ENCODE measurements at places on chromosomes 2 and 18. TPM values are rescaled to one million over a fixed set of nuclear protein-coding genes. Genes with fewer than 3 reads are reported as not detected.

Gene PPIL3
- polyA plus RNA-seq = 78.1 TPM

Gene SOS1
- polyA plus RNA-seq = 19.0 TPM

Gene NOSTRIN
- polyA plus RNA-seq = not detected

Gene MYO7B
- 0.16 TPM for polyA plus RNA-seq

Gene KANSL3
- polyA plus RNA-seq = 42.5 TPM

Gene RAD51AP2
- polyA plus RNA-seq = 0.54 TPM

Gene CFC1
- 29.9 TPM for polyA plus RNA-seq

Gene HOXD13
- not detected for polyA plus RNA-seq

Gene PLB1
- 3.4 TPM for polyA plus RNA-seq

Gene CCL20
- polyA plus RNA-seq = not detected

Gene CCBE1
- not detected for polyA plus RNA-seq

Gene MROH2A
- polyA plus RNA-seq = not detected

Gene MSH2
- polyA plus RNA-seq = 105 TPM

Gene LRRC30
- polyA plus RNA-seq = not detected

Gene SCYGR6
- not detected for polyA plus RNA-seq

Gene TRABD2A
- polyA plus RNA-seq = 2.7 TPM

Gene POTEJ
- polyA plus RNA-seq = 0.16 TPM

Gene UGT1A10
- not detected for polyA plus RNA-seq

Gene WNT6
- polyA plus RNA-seq = not detected

Gene OR6B2
- polyA plus RNA-seq = not detected

Gene ZBTB7C
- 6.5 TPM for polyA plus RNA-seq

Gene KCNE4
- polyA plus RNA-seq = not detected

Gene C2orf92
- polyA plus RNA-seq = 10.7 TPM

Gene KCNF1
- 12.9 TPM for polyA plus RNA-seq

Gene ANKRD29
- 4.9 TPM for polyA plus RNA-seq

Gene ANO7
- not detected for polyA plus RNA-seq

Gene NEU2
- polyA plus RNA-seq = not detected

Gene C2orf80
- 71.5 TPM for polyA plus RNA-seq

Gene FIGN
- 0.71 TPM for polyA plus RNA-seq

Gene DAW1
- polyA plus RNA-seq = 1.5 TPM

Gene KIAA2012
- polyA plus RNA-seq = not detected

Gene KIF5C
- 515 TPM for polyA plus RNA-seq

Gene SKOR2
- not detected for polyA plus RNA-seq

Gene ANKRD39
- 39.0 TPM for polyA plus RNA-seq

Gene ARHGAP25
- not detected for polyA plus RNA-seq

Gene MSTN
- polyA plus RNA-seq = 1.2 TPM

Gene CXCR4
- polyA plus RNA-seq = 0.50 TPM

Gene LYG1
- 6.8 TPM for polyA plus RNA-seq

Gene OR6B3
- polyA plus RNA-seq = not detected

Gene VIT
- not detected for polyA plus RNA-seq

Gene MC4R
- polyA plus RNA-seq = 2.1 TPM

Gene TMEM178A
- 32.4 TPM for polyA plus RNA-seq

Gene AMER3
- polyA plus RNA-seq = 19.2 TPM

Gene SOWAHC
- 5.8 TPM for polyA plus RNA-seq

Gene ACADL
- polyA plus RNA-seq = 0.14 TPM

Gene LRRTM4
- polyA plus RNA-seq = 37.3 TPM

Gene TBR1
- 4.5 TPM for polyA plus RNA-seq

Gene TMEM169
- 28.8 TPM for polyA plus RNA-seq

Gene PPP1R1C
- polyA plus RNA-seq = not detected

Gene TEX261
- polyA plus RNA-seq = 30.3 TPM

Gene RFTN2
- polyA plus RNA-seq = 0.06 TPM
